Adipose tissue (tissue), 3 donors: ENCODE measurements at places on chromosomes 5 and 9. TPM values are rescaled to one million over a fixed set of nuclear protein-coding genes. Genes with fewer than 3 reads are reported as not detected.

Gene ADGRV1
- polyA plus RNA-seq, result 0.34 TPM

Gene AFAP1L1
- polyA plus RNA-seq, result 21.8 TPM

Gene C5orf63
- 4.7 TPM for polyA plus RNA-seq

Gene LHX3
- not detected for polyA plus RNA-seq
